CD4-positive, alpha-beta T cell treated with Interleukin-10 for 1 hour (primary cell): ENCODE measurements at places on chromosomes 4 and X.
A peak's percentile ranks its signal among the peaks of the same experiment; 100 is the strongest.

- DNase-seq = no peak
Observed at GRCh38 chrX:139889760-139890159, 43.1 kb downstream of the ATP11C start.

DNA sequence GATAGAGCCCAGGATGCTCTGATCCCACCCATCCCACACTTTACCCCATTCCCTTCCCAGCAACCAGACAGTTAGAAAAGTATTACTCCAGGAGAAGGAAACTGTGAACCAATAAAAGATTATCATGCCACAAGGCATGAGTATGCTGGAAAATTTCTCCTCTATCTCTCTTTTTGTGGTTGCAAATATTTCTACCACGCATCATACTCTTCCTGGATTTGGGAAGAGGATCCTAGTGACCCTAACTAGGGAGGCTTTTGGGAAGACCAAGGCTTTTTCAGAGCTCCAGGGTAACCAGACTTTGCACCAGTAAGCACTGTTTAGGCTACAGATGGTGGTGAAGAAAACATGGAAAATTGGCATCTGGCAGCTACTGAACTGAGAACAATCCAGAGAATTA, 257.6 kb upstream of the CLNK start:
- no peak for DNase-seq

DNA sequence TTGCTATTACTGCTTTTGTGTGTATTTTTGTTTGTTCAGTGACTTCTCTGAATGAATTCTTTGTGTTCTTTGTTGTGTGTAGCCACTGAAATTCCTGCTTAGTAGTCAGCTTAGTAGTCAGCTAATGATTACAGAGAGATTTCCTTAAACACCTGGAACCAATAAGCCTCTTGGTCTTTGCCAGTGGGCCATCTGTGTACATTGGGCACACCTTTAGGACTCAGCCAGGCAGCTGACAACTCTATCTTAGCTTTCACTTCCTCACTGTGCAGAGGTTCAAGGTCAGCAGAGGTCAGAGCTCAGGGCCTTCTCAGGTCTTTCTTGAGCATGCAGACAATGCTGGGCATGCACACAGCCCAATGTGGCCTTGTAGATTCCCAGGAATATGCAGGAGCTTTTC, 59.3 kb downstream of the RWDD4 start:
- DNase-seq = no peak

DNA sequence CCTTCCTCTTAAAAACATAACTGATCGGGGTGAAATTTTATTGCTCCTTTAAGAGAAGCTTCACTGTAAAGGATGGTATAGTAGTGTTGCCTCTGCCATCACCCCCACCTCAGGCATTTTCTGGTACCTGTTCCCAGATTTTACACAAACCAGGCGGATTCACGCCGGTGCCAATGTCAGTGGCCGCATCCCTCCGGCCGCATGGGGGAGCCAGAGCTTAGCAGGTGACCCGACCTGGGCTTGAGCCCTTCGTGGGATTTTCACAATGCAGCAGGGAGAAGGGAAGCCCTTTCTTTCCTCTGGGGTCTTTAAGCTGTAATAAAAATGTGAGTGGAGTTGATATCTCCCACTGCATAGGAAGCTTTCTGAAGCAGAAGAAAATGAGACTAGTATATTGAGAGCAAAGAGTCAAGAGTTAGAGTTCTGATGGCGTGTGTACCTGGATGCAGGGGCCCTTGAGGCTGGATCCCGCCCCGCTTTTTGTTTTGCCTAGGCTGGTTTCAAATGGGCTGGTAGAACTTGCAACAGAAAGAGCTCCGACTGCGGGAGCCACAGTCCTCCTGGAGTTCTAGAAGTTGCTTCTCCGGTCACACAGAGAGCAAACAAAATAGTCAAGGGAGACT, 59.4 kb downstream of the POLR2B start:
- DNase-seq = no peak

DNA sequence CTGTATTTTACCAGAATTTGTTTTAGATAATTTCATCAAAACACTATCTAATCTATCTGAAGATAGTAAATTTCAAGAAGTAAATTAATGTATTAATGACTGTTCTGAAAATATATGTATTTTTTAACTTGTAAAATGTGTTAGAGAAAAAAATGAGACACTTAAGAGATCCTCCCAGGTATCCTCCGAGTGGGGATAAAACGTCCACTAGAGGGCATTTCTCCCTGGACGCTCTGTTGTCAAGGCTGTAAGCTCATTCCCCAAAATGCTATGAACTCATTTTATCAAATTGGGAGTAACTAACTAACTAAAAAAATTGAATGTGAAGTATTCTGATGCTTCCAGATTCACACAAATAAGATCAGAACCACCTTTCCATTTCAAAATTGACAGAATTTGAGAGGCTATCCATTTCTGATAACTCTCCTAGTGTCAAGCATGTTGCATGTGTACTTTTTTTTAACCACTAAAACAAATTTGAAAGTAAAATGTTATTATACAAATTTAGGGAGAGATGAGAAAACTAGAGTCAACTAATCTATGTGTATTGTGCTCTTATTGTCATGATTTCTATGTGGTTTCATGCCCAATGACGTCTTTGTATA, 337.3 kb upstream of the HS3ST1 start:
- DNase-seq = peak; percentile 3

DNA sequence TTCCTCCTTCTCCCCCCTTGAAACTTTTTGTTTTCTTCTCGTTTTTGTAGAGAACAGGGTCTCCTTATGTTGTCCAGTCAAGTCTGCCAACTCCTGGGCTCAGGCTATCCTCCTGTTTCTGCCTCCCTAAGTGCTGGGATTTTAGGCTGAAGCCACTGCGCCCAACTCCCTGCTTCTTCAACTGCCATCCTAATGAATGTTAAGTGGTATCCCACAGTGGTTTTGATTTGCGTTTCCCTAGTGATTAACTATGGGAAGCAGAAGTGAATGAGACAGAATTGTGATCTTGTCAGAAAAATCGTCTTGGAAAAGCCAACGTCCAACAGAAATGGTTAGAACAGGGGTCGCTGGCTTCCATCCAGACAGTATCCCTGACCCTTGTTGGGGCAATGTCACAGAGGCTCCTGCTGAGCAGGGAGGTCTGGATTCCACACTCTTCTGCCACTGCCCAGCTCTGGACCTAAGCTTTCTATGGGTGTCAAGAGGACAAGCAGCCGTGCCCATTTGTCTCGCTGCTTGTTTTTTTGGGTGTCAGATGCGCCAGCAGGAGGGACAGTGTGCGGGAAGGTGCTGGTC, 869 bp upstream of the ADD1 start:
- no peak for DNase-seq

DNA sequence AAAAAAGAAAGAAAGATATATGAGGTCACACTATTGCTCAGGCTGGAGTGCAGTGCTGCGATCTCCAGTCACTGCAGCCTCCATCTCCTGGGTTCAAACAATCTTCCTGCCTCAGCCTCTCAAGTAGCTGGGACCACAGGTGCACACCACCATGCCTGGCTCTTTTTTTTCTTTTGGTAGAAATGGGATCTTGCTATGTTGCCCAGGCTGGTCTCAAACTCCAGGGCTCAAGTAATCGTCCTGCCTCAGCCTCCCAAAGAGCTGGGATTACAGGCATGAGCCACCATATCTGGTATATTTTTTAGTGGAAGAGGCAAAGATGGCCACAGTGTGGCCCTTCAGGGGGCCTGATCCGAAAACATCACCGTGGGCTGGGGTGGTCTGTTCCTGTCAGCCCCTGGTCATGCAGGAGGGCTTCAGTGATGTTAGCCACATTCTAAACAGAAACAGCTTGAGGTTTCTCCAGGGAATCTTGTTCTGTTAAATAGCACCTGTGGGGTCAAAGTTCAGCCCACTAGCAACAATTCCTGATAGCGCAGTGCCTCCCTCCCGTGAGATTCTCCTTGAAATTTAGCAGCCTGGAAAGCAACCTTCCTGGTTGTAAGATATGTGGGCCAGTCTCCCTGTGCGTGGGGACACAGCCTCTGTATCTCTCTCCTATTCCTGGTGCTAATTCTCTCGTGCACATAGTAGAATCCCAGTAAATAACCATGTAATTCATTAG, 7.3 kb upstream of the DHRSX start:
- DNase-seq = no peak

DNA sequence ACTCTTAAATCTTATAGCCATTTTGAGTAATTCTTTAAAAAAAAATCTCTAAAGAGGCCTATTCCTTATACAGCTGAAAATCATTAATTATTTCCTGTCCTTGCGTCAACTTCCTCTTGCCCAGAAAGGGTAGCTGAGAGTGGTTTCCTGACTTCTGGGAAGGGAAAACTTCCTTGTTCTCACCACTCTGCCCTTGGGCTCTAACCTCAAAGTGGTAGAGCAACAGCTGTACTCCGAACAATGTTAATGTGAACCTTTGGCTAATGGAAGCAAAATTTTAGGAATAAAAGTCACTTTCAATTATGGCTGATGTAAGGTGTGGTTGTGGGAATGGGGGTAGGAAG, 15.3 kb downstream of the KLHL2 start:
- peak; percentile 13 for DNase-seq

DNA sequence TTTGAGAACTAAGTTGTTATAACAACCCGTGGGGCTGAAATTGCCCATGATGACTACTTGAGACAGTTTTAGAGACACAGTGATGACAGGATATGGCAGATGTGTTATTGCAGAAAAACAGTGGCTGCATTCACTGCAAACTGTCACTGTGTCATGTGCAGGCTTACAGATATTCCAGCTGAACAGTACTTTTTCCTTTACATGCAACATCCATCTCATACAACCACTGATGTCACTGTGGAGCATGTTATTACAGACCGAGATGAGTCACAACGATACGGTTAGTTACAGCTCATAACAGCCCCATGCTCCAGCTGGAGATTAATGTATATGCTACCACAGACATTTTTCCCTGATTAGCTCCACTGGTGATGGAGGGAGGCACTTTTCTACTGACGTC, 207.4 kb downstream of the TMA16 start:
- DNase-seq = no peak

DNA sequence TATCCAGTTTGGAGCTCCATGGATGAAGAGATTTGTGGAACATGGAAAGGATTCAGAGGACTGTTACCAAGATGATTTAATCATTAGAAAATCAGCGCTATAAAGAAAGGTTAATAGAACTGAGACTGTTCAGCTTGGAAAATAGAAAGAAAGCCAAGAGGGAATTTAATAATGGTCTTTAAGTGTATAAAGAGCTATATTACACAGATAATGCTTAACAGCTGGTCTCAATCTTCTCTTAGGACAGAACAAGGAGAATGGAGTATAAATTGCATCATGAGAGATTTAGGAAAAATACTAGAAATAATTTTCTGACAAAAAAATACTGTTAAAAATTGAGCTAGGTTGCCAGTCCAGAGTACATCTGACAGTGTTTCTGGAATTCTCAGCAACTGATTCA, 91.3 kb upstream of the MAGEC2 start:
- DNase-seq = no peak

DNA sequence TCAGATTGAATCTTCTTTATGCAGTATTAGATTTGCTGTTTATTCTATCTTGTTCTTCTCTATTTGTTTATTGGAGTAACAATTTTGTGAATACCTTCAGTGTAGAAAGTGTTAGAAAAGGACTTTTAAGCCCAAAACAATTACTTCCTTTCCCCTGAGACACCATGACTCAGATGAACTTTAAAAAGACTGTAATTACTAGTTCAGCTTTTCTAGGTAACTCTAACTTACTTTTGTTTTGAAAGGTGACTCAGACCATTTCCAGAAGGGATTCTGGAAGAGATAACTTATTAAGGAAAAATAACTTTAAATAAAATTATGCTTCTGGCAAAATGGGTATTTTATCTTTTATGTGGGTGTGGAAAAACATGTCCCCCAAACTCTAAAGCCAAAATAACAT, 561.5 kb upstream of the PCDH10 start:
- DNase-seq = no peak

GRCh38 chr4:26076896-26077295, 162.9 kb downstream of the SMIM20 start:
- DNase-seq = no peak

GRCh38 chr4:155694100-155694785, 27.6 kb downstream of the GUCY1A1 start:
- DNase-seq = no peak

- DNase-seq = no peak
Observed at GRCh38 chr4:128307123-128307571, 19.5 kb upstream of the PGRMC2 start.

DNA sequence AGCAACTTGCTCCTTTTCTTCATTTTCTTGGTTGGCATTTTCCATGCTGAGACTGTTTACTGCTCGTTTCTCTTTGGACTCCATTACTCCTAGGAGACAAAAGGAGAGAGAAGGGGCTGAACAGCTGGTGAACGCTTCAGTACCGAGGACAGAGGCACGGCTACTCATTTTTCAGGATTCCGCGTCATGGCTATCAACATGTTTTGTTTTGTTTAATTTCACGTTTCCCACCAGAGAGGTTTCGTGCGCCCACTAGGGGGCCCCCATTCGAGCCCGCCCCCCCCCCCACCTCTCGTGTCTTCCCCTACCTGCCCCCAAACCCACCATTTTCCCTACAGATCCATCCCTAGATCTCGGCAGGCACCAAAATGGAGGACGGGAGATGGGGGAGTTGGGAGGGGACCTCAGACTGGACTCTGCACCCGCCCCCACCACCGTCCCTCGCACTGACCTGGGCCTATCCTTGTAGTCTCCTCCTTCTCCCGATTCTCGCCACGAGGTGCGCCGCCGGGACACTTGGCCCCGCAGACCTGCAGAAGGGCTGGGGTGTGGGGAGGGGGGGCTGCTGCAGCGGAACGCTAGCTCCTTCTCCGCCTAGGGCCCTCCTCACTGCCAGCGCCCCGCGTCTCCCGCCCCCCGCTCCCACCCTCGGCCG, 653 bp downstream of the BEX1 start:
- DNase-seq = no peak

DNA sequence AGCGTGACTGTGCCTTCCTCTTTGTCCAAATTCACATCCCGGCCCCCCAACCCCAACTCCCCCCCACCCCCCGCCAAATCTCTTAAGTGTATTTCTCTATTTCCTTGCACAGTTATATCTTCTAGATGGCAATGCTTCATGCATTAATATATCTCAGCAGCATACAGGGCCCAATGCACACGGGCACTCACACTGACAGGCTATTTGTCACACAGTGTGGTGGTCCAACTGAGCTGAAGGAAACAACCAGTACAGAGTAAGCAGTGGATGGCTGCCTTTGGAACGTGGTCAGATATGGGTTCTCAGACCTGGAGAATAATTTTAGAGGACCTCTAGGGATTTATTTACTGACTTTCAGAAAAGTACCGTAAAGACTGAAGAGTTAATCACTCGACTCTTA, 681 bp downstream of the EXOC1 start:
- DNase-seq = no peak

GRCh38 chr4:183499801-183500200, 5.1 kb upstream of the ING2 start:
- no peak for DNase-seq

GRCh38 chrX:100643956-100644860, at the start of gene SRPX2:
Gene SRPX2, plus strand, starts transcription at chrX:100644199. Its CDS starts 2,124 bp downstream, at chrX:100646323.
- no peak for DNase-seq

DNA sequence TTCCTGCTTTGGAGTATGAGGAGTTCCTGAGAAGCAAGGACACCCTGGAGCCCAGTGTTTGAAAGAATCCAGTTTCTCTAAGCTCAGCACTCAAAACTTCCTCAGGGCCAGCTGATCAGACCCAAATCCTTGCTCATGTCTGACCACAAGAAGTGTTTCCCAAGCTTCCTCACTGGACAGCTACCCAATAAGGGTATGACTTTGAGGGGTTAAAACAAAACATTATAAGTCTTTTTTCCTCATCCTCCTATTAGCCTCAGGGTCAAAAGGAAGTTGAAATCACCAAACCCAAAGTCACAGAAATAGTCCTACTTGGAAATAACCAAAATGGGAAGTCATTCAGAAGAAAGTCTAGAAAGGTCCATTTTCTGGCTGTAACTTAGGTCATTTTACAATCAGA, 13.7 kb downstream of the ZBTB33 start:
- DNase-seq = no peak

- no peak for DNase-seq
Observed at GRCh38 chr4:99986792-99987191, 36.7 kb upstream of the H2AZ1 start.
